T-helper 1 cell (primary cell): ENCODE measurements at places on chromosomes 7 and 10.

DNA sequence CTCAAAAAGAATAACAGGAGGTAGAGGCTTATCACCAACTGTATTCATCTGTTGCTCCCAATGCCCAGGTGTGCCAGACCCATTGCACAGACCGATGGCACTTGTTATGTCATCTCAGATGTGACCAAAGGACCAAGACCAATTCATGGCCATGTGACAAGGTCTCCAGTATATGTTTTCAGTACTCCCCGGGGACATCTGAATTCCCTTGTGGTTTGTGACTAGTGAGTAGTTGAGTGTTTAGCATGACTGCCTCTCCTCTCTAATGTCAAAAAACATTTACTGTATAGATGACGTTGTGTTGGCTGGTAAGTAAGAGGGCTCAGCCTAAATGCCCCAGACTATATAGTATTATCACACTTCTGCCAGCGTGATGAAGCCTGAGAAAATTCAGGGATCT, 202.1 kb upstream of the SMIM30 start:
- DNase-seq = no peak

DNA sequence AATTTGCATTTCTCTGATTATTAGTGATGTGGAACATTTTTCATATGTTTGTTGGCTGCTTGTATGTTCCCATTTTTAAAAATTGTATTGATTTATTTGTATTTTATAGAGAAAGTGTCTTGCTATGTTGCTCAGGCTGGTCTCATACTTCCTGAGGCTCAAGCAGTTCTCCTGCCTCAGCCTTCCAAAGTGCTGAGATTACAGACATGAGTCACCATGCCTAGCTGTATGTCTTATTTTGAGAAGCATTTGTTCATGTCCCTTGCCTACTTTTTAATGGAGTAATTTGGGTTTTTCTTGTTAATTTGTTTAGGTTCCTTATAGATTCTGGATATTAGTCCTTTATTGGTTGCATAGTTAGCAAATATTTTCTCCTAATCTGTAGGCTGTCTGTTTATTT, 214.2 kb upstream of the KAT6B start:
- no peak for DNase-seq

DNA sequence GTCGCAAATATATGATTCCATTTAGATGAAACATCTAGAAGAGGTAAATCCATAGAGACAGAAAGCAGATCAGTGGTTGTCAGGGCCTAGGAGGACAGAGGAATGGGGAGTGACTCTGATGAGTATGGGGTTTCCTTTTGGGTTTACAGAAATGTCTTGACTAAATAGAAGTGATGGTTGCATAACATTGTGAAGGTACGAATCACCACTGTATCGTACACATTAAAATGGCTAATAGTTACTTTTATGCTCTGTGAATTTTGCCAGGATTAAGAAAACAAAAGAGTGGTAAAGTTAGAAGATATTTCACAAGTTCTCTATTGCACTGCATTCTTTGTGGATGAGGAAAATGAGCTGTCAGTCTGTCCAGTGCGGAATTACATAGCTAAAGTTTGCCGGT, 407.4 kb downstream of the KCNMA1 start:
- DNase-seq = no peak

DNA sequence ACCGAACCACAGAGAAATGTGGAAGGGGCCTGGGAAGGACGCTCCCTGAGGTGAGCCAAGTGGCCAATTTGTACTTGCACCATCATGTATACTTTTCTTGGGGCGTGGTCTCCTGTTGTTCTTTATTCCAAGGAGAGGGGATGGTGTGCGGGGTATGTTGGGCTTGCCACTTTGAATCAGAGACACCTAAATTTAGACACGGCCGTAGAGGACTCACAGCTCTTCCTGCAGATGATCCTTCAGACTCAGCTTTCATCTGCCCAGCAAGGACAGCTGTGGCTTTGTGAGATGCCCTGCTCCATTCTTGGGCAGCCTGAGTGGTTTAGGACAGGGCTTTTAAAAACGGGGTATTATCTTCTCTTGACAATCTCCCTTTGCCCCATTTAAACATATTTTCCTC, 473.2 kb downstream of the REEP3 start:
- DNase-seq = no peak
